ENCODE measurements at places on chromosomes 6 and 20.

DNA sequence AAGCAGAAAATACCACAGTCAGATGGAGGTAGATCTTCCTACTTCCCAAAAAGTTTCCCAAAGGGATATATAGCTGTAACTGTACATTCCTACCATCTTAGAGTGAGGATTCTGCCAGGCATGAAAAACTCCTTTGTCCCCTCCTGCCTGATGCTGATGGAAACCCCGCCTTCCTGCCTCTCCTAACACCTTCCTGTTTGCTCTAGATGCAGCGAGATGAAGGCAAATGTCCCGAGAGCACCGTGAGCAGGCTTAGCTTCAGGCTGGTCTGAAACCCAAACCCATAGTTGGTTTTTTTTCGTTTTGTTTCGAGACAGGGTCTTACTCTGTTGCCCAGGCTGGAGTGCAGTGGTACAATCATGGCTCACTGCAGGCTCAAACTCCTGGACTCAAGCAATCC lies 55.6 kb downstream of the MYB start:
- DNase-seq: no peak

DNA sequence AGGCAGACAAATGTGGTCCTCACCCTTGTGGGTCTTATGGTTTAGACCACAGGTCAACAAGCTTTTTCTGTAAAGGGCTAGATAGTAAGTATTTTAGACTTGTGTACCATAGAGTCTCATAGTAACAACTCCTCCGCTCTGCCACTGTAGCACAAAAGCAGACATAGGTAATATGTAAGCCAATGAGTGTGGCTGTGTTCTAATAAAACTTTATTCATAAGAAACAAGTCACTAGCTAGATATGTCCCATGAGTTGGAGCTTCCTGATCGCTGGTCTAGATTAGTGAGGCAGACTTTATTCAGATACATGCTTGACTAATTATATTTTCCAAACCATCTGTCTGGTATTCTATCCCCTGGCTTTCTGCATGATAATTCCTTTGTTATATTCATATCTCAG lies 196.4 kb upstream of the TSHZ2 start:
- no peak for DNase-seq

DNA sequence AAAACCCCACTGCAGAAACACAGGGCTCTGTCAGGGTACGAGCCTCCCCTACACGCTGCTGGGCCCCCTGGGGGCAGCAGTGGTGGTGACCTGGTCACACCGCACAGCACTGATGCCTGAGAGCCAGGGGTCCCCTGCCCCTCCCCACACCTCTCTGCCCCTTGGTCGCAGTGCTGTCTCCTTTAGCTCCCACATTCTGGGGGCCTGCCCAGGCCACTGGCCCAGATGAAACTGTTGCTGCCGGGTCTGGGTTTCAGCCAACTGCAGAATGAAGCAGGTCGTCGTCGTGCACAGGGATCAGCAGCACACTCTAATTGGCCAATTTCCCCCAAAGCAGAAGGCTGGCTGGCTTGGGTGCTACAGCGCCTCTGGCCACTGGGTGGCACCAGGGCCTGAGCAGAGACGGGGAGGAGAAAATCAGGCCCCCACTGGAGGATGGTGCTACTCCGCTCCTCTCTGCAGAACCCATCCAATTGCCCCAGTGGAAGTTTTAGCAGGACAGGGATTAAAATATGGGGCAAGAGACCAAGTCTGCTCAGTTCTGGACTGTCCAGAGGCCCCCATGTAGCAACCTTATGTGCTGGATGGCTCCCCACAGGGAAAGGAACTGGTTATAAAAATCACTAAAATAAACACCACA lies 26.1 kb downstream of the DIDO1 start:
- DNase-seq: peak; percentile 40

DNA sequence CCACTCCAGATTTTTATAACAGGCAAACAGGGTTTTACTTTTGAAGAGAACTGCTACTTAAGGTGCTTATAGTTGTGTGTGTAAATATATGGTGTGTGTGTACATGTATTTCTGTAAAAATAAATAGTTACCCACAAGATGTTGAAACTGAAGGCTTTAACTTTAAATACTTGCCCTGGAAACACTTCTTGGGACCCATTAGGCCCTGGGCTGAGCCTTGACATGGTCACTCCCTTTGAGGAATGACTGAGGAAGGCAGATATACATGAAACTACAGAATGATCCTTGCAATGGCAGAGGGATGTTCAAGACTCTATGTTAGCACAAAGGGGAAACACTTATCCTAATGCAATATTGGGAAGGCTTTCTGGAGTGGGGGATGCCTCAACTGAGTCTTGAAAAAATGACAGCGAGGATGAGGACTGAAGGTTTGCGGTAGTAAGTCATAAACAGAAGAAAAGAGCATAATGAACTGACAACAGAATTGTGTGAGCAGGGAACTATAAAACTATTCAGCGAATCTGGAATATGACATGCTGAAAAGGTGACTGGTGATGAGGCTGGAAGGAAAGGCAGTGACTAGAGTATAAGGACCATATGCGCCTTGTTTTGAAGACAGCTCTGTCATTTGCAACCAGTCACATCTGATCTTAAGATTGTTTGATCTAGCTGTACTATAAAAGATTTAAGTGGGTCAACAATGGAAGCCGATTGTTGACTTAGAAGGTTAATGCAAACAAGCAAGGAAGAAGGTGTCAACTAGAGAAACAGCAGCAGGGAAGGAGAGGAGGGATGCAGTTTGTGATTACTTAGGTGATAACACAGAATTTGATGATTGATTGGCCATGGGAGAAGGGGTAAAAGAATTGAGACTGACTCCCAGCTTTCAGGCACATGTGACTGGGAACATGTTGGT lies 64.4 kb upstream of the COL21A1 start:
- DNase-seq: no peak

GRCh38 chr20:36102306-36102705 lies 52.2 kb upstream of the EPB41L1 start:
- DNase-seq: no peak

GRCh38 chr6:69735027-69735426 lies 61.8 kb downstream of the LMBRD1 start:
- DNase-seq: no peak

DNA sequence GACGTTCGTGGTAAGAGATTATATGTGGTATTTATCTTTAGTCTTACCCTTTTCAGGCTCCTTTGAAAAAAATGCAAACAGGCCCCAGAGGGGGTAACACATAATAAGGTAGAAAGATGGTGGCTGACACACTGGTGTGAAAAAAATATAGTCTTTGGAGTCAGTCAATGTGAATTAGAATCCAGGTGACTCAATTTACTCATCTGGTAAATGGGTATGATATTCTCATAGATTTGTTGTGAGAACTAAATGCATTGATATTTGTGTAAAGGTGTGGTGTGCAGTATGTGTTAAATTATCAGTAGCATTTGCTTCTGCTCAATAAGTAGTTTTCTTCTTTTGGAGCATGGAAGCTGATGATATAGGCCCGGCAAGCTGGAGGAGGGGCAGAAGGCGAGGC lies 25.7 kb downstream of the CD83 start:
- no peak for DNase-seq

- no peak for DNase-seq
These were observed 274.1 kb downstream of the BCKDHB start for GRCh38 chr6:80380566-80380965.

- DNase-seq: no peak
These were observed 1.1 kb downstream of the RNF114 start for GRCh38 chr20:49937027-49937929.

DNA sequence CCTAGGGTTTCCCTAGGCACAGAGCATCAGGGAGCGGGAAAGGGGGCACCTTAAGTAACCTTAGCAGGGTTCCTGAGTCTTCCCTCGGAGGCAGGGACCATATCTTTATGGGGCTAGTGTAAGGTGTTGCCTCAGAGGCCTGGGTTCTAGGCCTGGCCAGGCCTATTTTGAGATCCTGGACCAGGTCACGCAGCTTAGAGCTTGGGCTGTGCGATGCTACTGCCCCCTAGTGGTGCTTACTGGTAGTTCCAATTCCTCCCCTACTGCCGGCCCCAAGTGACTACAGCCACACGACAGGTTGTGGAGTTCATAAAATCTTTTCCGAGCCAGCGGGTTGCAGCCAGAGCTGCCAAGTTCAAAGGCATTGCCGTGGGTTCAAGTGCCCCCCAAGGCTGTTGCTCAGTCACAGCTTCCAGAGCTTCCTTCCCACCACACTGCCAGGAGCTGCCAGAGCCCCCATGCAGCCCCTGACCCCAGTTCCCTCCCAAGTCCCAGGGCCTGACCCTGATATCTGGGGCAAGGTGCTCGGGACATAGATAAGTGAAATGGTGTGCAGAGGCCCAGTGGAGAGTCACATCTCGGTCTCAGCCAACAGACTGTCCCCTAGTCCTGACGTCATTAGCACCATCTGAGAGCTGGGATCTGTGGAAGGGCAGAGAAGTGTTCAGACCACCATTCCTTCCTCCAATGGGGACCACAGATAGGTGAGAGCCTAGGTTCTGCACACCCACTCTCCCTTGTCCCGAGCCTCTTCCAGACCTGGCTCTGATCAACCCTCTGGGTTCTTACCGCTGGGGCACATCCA lies 3.3 kb downstream of the LRRC73 start:
- DNase-seq: peak; percentile 25

- DNase-seq: no peak
These were observed 10.0 kb upstream of the HLA-DOA start for GRCh38 chr6:33019372-33019771.

GRCh38 chr6:70668499-70668812 lies 773 bp downstream of the SMAP1 start:
- no peak for DNase-seq

DNA sequence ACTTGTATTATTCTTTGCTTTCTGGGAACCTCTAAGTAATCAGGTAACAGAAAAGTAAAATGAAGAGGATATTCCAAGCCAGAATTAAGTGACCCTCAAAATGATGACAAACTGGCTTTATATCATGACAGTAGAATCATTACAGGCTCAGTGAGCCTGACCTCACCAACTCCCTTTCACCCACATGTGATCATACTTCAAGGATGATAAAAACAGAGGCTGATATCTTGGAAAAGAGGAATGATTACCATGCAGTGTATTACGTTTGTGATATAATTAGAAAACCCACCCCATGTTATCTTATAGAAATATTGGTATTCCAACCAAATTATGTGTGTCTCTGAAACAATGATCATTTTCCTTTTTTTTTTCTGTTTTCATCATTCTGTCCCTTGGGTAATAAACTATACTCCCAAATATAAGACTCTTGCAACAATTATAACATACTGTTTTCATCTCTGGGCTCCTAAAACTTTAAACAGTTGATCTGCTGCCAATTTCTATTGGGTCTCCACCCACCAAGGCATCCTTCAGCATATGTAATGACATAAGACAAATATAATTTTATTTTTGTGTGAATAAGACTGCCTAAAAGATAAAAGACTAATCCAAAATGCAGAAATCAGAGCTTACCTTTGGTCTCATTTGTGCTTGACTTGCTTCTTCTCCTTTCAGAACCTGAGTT lies 115.7 kb downstream of the DST start:
- no peak for DNase-seq

DNA sequence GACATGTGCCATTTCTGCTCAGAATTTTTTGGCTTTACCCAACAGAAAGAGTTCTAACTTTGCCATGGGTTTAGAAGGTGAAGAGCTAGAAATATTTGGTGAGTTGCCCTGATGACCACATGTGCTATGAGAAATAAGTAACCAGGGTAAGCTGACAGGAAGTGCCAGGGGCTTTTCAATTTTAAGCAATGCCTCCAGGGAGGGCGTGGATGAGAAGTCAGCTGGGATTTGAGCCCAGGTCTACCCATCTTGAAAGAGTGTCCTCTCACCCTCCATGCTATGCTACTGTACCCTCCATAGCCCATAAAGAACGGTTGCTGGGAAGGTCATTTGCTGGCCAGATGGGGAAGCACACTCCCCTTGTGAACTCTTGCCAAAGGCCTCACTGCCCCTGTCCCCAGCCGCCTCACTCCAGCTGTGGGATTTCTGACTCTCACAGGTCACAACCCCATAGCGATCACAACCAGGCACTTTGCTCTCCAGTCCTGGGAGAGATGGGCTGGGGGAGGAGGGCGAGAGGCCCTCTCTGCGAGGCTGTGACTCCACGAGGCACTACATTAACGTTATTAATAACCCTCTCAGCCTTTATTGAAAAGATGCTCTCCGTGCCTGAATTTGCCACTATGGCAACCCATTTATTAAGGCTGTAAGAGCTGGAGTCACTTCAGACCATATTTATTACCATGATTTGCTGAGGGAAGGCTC lies 291.1 kb downstream of the DHX35 start:
- no peak for DNase-seq

DNA sequence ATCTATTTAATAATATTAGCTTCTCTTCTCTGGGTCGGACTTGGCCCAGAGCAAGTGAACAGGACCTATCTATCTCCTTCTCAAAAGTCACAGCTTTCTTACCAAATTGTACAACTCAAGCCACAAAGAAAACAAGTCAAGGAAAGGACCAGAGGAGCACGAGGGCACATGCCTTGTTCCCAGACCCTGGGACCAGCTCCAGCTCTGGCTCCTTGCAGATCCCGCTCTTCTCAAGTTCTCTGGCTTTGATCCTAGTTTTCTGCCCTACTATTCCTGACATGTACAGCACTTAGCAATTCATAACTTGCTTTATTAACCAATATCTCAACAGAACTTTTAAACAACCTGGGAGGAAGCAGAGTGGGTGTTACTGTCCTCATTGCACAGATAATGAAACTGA lies 185.9 kb downstream of the ESR1 start:
- no peak for DNase-seq

GRCh38 chr20:33433465-33434234 lies 9.9 kb downstream of the SNTA1 start:
- no peak for DNase-seq

GRCh38 chr6:78942446-78942845 lies 75.1 kb downstream of the IRAK1BP1 start:
- DNase-seq: no peak

DNA sequence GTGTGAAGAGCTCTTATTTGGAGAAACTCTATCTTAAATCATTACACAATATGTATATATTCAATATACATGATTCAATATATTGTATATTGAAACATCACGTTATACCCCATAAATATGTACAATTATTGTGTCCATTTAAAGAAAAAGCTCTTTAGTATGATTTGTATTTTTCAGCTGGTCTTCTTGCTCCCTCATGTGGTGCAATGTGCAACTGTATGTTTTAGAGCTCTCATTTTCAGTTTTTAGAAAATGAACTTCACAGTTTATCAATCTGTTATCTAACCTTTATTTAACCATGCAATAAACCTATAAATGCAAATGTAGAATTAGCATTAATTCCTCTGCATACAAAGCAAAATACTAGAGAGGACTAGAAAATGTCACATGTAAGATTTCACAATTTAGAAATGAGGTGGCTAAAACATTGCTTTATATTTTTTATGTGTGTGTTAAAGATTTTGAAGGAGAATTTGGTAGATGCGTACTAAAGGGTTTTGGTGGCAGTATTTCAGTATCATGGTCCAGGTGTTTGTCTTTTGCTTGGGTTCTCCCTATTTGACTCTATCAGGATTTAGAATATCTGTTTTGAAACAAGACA lies 167.1 kb downstream of the PHF3 start:
- DNase-seq: no peak

- peak; percentile 31 for DNase-seq
These were observed at the start of gene POU3F2 for GRCh38 chr6:98834060-98835031. TSS of gene POU3F2 (plus strand) at chr6:98834574. CDS start at chr6:98834874, 300 bp downstream.

DNA sequence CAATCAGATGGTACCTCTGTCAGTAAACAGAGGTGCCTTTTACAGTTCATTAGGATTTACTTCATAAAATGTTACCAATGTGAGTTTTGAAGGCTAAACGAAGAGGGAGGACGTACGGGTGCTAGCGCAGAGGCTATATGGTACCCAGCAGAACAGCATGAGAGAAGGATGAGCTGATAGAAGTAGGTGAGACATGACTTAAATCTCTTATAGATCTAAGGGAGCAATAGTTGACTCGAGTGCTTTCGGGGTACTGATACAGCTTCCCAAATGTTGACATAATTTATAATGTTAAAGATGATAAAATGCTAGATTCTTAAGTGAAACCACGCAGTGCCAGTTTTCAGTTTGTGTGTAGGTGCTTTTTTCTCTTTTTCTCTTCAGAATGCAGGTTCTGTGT lies 72.6 kb downstream of the HIVEP1 start:
- DNase-seq: no peak
